ENCODE measurements at places on chromosomes 2 and 18.
A peak's percentile ranks its signal among the peaks of the same experiment; 100 is the strongest.

- DNase-seq = no peak
These were observed 86.7 kb downstream of the VIT start for GRCh38 chr2:36783246-36783645.

DNA sequence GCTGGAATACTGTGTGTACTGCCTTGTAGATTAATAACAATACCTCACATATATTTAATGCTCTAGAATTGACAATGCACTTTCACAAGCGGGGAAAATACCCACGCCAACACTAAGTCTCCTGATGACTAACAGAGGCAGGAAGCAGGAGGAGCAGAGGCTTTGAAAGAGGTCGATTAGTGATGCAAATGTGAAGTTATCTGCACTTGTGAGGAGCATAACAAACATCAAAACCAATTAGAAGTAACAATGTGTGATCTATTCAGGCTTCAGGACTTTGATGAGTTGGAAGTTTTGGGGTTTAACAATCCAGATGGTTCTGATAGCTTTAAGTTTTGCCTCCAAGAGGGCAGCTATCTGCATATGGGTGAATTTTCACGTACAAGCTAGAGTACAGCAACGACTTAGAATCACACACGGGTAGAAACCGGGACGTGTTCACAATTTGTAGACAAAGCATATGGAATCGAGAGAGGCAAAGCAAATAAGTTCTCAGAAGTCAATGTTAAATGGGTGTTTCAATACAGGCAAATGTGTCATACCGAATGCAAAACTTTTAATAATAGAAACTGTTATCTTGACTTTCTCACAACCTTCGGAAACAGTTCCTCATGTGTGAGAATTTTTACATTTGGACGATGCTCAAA lies 114.5 kb downstream of the METTL8 start:
- DNase-seq = no peak

GRCh38 chr2:171347591-171348032 lies 86.2 kb downstream of the METTL8 start:
- no peak for DNase-seq

DNA sequence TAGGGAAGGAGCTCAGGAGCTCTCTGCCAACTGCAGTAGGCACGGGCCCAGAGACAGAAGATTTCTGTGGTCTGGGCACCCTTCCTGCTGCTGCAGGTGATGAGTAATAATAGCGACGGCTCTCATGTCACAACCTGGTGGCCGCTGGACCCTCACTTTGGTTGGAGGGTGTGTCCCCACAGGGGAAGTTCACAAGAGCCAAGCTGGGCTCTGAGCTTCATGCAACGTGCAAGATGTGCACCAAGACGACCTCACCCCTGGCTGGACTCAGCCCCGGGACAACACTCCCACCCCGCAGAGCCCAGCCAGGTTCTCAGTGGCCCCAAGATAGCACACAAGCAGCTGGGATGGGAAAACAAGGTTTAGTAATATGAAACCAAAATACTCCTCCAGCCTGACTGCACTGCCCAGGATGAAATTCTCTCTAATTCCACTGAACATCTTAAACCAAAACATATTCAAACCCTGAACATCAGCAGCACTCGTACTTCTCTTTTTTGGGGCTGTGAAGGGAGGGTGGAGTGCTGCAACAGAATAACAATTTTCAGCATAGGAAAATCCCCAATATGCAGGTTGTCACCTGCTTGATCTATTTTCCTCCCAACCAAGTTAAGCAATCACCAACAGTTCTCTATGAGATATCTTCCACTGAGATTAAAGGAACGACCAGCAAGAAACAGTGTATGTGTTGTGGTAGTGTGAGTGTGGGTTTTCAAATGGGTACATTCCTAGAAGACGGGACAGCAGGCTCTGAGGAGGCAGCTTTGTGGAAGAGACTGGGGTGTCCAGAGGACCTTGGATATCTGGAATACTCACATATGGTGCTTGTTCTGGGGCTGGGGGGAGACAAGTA lies 26.5 kb downstream of the BCL2 start:
- DNase-seq = no peak

DNA sequence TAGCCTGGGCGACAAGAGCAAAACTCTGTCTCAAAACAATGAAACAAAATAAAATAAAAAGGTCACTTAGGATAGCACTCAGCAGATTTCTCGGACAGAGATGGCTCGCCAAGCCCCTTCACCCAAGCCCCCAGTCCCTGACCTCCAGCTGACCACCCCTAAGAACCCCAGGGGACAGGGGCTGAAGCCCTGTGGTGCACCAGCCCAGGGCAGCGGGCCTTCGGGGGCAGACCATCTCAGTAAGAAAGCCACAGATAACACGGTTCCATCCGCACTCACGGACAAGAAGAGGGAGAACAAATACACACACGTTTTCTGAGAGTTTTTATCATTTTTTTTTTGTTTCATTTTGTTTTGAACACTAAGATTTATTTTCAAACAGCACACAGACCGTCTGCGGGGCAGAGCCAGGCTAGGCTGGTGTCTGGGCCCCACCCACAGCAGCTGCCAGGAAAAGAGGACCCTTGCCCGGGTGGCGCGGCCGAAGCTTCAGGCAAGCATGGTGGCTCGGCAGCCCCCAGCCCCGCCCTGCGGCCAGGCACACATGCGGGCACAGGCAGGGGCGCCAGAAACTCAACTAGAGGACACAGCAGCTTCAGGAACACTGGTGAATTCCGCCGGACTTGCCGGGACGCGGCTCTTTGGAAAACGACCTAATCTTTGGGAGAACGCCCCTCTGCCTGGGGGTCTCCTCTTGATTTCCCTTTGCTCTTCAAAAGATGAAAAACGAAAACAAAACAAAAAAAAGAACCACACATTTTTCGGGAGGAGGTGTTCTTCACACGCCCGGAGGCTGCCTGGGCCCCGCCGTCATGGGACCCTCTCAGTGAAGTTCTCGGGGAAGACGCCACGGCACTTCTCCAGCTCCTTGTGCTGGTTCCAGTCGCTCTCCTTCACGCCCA lies 59.0 kb downstream of the BIN1 start:
- DNase-seq = no peak

- DNase-seq = no peak
These were observed 78.8 kb downstream of the FHOD3 start for GRCh38 chr18:36376361-36376760.

- DNase-seq = no peak
These were observed 887.9 kb downstream of the NRXN1 start for GRCh38 chr2:50143822-50144575.

GRCh38 chr18:25604196-25604893 lies 252.4 kb upstream of the ZNF521 start:
- DNase-seq = no peak

GRCh38 chr2:134154246-134154645 lies 99.6 kb upstream of the MGAT5 start:
- DNase-seq = no peak

DNA sequence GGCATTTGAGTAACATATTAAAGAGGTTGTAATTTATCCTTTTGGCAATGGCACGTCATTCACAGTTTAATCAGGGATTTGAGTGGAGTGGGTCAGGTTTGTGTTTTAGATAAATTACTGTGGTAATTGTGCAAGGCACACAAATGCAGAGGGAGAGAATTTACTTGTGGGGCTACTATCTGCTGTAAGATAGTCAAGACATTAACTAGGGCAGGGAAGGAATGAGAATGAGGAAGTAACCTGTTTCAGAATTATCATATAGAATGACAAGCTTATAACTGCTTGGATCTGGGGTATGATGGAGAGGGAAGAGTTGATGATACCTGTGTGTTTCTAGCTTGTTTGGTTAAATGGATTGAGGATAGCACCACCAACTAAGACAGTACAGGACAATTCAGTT lies 58.9 kb upstream of the ZSWIM2 start:
- DNase-seq = no peak

- DNase-seq = no peak
These were observed 91.5 kb upstream of the NRP2 start for GRCh38 chr2:205590759-205591158.

DNA sequence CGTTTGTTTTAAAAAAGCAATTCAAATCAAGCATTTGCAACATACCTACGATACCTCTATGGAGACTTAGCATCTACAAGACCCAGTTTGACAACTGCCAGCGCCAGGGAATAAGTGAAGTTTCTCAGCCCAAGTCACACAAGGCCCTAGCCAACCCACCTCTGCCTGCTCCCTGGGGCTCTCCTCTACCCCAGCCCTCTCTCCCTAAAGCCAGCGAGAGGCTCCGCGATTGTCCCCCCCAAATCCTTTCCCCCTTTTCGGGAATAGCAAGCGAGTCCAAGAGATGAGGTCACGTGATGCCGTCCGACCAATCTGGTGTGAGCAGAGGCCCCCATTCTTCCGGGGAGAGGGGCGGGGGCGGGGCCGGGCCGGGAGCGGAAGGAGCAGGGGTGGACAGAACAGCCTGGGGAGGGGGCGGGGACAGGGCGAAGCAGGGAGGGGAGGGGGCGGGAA lies 102.2 kb upstream of the RAB6C start:
- DNase-seq = peak; percentile 93

GRCh38 chr2:44663471-44664073 lies 277.9 kb upstream of the SIX3 start:
- DNase-seq = no peak

DNA sequence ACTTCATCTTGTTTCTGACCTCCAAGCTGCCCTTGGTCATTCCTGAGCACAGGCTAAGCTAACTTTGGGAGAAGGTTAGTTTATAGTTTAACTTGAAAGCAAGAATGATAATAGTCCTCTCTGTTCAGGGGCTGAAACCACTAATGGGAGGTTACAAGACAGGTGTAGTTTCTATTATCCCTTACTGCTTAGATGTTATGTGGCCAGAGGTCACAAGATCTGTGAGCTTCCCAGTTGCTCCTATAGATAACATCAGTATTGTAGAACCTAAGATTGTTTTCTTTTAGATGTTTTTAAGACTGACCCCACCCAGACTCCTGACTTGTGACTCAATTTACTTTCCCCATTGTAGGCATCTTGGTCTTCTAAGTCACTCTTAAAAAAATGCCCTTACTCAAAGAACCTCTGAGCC lies 94.8 kb upstream of the LPIN2 start:
- no peak for DNase-seq

DNA sequence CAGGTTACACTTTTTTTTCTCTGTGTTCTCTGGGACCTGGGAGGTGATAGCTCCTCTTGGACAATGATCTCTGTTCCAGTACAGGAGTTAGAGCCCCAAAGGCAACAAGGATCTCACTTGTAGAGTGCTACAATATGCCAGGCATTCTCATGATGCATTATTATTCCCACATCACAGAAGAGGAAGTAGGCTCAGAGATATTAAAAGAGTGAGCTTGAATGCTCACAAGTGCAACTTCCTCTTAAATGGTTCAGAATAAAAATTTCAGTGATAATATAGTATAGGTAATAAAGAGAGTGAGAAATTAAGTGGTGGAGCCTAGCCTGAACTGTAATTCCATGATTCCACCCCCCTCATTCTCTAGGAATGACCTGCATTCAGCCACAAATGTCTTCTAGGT lies 21.4 kb downstream of the POLE4 start:
- no peak for DNase-seq

DNA sequence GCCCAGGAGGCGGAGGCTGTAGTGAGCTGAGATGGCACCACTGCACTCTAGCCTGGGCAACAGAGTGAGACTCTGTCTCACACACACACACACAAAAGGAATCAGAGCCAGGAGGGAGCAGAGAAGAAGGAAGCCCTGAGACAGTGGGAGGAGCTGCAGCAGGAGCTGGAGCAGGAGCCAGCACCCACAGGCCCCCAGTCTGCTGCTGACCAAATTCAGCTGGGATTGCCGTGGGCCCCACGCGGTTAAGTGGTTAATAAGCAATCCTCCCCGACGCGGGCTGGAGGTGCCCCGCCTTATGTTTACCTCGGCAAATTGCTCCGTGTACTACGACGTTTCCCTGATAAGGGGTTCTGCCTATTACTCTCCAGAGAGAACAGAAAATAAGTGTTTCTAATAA lies 265.3 kb downstream of the TWIST2 start:
- no peak for DNase-seq

GRCh38 chr18:53817976-53818950 lies 406.2 kb downstream of the MBD2 start:
- no peak for DNase-seq

- DNase-seq = no peak
These were observed 160.9 kb downstream of the ZEB2 start for GRCh38 chr2:144358979-144359541.

DNA sequence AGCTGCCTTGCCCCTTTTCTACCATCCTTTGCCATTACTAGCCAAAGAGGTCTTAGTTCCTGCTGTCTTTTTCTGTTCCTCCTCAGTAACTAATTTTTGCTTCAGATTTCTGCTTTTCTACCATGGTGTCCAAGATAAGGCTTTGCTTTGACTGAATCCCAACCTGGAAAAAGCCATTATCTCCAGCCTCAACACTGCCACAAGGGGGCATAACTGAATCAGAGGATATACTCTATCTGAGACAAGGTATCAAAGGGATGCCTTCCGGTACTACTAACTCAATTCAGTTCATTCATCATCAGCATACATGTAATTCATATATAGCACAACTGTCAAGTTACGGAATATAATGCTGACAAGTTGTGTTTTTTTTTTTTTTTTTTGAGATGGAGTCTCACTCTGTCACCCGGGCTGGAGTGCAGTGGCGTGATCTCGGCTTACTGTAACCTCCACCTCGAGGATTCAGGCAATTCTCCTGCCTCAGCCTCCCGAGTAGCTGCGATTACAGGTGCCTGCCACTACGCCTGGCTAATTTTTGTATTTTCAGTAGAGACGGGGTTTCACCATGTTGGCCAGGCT lies 11.4 kb downstream of the OSGEPL1 start:
- no peak for DNase-seq

- no peak for DNase-seq
These were observed 114.0 kb upstream of the SLC39A10 start for GRCh38 chr2:195543063-195543462.

DNA sequence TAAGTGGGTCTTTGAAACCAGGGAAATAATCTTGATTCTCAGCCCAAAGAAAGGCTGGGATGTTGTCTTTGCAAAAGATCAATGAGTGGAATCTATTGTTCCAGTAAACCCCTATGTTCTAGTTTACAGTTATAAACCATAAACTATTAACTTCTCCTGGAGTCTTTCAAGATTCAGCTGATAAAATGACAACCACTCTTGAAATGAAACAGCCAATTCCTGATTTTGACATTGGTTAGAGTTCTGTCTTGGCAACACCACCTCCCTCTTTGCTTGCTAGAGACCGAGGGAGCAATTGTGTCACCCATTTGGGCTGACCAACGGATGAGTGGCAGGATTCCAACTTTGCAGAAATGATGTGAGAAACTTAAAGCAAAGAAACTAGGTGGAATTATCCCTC lies 746.9 kb downstream of the SLC4A3 start:
- no peak for DNase-seq

- no peak for DNase-seq
These were observed 6.3 kb downstream of the OSR1 start for GRCh38 chr2:19351899-19352697.

GRCh38 chr2:37877457-37878315 lies 47.4 kb upstream of the RMDN2 start:
- no peak for DNase-seq

DNA sequence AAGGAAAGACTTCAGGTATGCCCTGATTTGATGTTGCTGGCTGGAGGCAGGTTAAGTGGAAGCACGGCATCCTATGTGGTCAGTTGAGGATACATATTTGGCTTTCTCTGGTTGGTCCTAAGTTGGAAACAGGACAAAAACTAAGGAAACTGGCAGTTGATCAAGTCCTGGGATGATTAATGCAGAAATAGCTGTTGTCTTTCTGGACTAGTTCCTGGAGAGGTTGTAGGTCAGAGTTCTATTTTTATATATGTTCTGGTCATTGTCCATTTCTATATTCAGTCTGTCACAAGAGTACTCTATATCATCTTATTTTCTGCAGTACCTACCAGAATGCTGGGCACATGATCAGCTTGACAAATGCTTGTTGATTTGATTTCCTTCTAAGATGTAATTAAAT lies 4.0 kb upstream of the SLC35F5 start:
- DNase-seq = no peak
